LHCN-M2 (cell line): ENCODE measurements at places on chromosomes 13 and 19.

DNA sequence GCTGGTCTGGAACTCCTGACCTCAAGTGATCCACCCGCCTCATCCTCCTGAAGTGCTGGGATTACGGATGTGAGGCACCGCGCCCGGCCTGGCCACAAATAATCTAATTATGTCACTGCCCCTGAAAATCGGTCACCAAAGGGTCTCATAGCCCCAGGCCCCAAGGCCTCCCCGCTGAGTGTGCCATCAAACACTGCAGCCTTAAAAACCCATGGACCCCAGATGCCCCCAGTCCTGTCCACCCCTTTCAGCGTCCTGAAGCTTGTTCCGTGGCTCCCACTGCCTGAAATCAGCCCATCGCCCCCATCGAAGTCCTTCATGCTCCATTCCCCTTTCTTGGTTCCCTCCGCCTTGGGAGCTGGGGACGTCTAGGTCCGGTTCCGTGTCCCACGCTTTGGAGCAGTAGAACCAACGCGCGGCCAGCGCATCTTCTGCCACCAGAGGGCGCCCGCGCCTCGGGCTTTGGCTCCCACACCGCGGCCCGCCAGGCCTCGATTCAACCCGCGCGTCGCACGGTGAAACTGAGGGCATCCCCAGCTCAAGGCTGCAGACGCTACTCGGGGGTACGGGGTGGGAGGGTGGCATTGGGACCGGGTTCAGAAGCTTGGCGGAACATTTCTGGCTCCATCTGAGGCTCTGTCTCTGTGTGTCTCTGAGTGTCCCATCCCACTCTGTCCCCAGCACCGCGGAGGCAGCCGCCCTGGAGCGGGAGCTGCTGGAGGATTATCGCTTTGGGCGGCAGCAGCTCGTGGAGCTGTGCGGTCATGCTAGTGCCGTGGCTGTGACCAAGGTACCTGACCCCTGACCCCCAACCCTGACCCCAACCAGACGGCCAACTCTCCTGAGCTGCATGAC, 3.5 kb downstream of the YJEFN3 start:
- peak; percentile 50 for DNase-seq

GRCh38 chr19:33388231-33388724, 14.8 kb downstream of the CEBPG start:
- no peak for DNase-seq

DNA sequence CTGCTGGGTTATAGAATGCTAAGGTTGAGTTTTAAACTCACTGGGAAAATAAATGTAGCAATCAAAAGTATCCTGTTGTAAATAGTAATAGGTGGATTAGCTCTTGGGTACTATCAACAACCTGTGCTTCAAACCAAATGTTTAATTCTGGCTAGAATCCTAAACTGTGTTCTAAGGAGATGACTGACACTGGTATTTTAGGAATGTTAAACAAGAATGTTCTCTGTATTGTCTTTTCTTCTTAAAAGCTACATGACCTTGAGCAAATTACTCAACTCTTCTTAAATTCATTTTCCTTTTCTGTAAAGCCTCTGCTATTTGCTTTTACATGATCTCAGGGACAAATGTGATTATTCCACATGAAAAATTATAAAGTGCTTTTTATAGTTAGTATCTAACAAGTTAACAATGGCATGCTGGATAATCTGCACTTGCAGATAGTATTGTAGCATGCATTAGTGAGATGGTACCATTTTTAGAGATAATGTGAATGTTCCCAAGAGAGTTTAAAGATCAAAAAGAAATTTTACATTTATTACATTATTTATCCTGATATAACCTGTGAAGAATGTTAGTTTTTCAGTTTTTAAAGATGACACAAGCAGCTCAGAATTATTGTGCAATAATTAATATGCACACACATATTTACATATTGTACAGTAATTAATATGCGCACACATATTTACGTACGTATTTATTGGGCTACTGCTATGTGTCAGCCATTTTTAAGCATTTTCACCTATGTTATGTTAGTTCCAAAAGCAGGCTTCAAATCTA, 13.6 kb upstream of the EPSTI1 start:
- DNase-seq: peak; percentile 60

GRCh38 chr19:7941895-7942596, 1.4 kb downstream of the TIMM44 start:
- DNase-seq: no peak

- DNase-seq: no peak
Observed at GRCh38 chr19:41726493-41726892, 18.1 kb downstream of the CEACAM5 start.

DNA sequence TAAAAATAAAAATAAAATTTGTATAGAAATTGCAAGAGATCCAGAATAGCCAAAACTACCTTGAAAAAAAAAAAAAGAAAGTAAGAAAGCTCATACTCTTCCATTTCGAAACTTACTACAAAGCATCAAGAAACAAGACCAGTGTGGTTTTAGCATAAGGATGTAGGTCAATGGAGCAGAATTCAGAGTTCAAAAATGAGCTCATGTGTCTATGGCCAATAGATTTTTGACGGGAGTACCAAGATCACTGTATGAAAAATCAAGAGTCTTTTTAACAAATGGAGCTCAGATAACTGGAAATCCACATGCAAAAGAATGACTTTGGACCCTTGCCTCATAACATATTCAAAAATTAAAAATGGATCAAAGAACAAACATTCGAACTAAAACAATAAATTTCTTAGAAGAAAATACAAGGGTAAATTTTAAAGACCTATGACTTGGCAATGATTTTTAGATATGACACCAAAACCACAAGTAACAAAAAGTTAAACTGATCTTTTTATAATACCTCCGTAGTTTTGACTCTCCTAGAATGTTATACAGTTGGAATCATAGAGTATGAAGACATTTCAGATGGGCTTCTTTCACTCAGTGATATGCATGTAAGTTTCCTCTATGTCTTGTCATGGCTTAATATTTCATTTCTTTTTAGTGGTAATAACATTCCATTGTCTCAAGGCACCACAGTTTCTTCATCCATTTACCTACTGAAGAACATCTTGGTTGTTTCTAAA, 43.2 kb downstream of the KLF12 start:
- DNase-seq: no peak

DNA sequence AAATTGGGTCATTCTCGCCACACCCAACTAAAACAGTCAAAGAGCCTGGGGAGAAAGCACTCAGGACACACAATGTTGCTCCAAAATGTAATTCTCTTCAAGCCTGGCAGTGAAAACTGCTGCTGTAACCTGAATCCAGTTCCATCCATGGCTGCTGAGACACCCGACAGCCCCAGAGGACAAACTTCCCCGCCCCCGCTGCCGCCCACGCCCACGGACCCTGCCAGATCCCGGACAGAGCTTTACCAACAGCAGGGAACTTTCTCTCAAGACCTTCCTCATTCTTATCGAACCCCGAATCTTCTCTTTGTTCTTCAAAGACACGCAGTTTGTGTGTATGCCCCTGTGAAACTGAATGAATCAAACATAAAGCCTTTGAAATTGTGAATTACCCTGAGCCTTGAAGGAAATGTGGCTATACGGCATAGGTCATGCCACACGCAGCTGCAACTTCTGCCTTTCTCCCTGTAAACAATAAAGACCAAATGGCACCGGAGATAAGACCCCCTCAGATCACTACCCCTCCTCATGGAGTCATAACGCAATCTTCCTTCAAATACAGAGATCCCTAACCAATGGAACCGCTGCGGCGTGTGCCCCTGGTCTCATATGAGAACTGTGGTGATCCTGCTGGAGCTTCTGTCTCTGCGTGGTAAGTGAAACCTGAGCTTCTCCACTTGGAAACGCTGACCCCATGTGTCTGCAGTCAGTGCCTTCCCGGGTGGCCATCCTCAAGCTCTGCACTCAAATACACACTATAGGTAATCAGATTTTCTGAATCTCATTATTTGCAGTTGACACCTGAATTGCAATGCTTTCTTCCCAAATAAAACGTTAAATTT, 4.8 kb upstream of the LAMP1 start:
- peak; percentile 51 for DNase-seq

- DNase-seq: no peak
Observed at GRCh38 chr19:10431254-10431942, 11.1 kb downstream of the PDE4A start.

DNA sequence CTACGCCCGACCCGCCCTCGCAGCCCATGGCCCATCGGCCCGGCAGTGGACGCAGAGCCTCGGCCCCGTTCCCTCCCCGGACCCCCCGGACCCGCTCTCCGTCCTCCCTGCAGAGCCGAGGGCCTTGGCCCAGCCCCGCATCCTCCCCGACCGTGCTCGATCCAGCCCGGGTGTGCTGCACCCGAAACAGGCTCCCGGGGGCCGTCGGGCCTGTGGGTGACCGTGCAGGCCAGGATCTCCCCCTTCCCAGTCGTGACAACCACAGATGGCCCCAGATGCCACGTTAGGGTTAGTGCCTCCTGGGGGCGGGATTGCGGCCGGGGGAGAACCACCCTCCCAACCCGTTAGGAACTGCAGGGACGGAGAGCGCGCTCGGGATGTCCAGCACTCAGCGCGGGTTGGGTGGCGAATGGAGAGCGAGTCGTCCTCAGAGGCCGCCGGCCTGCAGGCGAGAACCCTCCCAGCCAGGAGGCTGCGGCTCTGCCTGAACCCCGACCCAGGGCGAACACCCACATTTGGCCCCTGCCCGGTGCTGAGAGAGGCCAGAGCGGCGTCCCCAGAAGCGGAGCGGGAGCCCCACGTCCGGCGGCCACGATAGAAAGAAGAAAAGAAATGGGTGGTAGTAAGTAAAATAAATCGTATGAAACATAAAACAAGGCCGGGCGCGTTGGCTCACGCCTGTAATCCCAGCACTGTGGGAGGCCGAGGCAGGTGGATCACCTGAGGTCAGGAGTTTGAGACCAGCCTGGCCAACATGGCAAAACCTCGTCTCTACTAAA, 6.7 kb upstream of the MADCAM1 start:
- peak; percentile 44 for DNase-seq

DNA sequence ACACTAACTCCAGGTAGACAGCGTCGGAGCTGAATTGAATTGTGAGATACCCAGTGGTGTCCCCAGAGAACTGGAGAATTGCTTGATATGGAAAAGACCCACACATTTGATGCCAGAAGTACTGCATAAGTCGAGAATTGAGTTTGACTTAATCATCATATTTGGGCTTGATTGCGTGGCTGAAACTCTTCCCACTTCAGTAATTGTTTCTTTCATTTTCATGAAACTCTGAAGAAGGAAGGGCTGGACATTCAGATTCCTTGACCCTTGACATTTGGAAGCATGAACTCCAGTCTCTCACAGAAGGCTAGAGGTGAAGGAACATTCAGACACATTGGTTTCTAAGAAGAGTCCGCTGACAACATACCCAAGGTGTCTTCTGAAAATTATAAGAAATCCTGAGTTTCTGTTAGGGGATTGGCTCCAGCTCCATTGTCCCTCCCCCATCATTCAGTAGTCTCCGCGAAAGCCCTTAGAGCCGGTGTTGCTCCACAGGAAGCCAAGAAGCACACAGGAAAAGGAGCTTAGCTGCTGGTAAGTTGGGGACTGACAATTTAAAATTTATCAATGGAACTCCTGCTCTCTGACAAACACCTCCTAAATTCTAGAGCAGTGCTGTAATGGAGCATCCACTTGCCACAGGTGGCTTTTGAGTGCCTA, at the start of gene FPR2:
FPR2 (plus strand) TSS at position 484 of the 660 bp plus-strand sequence. CDS start 7,479 bp downstream, outside the sequence.
- DNase-seq: no peak

- DNase-seq: no peak
Observed at GRCh38 chr13:110381029-110381360, 73.9 kb downstream of the COL4A2 start.

DNA sequence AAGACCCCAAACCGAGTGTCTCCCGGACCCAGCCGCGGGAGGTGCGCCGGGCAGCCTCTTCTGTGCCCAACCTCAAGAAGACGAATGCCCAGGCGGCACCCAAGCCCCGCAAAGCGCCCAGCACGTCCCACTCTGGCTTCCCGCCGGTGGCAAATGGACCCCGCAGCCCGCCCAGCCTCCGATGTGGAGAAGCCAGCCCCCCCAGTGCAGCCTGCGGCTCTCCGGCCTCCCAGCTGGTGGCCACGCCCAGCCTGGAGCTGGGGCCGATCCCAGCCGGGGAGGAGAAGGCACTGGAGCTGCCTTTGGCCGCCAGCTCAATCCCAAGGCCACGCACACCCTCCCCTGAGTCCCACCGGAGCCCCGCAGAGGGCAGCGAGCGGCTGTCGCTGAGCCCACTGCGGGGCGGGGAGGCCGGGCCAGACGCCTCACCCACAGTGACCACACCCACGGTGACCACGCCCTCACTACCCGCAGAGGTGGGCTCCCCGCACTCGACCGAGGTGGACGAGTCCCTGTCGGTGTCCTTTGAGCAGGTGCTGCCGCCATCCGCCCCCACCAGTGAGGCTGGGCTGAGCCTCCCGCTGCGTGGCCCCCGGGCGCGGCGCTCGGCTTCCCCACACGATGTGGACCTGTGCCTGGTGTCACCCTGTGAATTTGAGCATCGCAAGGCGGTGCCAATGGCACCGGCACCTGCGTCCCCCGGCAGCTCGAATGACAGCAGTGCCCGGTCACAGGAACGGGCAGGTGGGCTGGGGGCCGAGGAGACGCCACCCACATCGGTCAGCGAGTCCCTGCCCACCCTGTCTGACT, 7.9 kb downstream of the MAP1S start:
- no peak for DNase-seq

DNA sequence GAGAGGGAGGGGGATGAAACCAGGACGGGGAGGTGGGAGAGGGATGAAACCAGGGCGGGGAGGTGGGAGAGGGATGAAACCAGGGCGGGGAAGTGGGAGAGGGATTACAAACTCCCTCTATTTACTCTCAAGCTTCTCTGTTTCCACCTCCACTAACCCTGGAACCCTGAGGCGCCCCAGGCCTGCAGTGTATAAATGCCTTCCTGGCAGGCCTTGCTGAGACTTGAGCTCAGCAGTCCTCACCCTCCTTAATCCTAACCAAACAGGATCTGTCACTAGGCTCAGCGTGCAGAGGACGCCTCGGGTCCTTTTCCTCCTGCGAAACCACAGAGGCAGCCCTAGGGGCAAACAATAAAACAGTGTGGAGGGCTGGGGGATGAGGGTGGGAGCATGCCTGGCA, 32.1 kb upstream of the OR1M1 start:
- DNase-seq: no peak

- no peak for DNase-seq
Observed at GRCh38 chr19:954672-955494, 29.0 kb downstream of the ARID3A start.

DNA sequence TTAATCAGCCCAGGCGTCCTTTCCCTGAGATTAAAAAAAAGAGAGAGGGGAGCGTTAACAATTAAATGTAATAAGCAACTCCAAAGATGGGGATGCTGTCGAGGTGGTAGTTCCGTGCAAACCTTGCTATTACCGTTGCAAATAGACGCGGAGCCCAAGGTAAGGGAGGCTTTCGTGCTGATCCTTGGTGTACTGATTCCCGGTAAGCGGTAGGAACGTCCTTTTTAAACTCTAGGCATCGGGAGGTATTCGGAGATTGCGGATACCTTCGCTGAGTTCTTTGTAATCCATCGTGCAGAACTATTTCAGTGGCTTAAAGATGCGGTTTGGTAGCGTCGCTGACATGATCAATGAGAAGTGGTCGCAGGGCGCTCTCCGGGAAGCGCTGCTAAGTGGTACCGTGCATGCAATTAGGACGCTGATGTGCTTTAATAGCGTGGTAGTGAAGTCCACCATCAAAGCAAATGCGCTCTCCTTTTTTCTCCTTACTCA, 3.1 kb downstream of the SLITRK5 start:
- DNase-seq: no peak

- DNase-seq: no peak
Observed at GRCh38 chr13:106996867-106997618, 429.1 kb upstream of the ARGLU1 start.
